ENCODE measurements at places on chromosomes 16 and 17. TPM values are rescaled to one million over a fixed set of nuclear protein-coding genes. Genes with fewer than 3 reads are reported as not detected.

GRCh38 chr16:80459331-80459777 lies 81.4 kb upstream of the DYNLRB2 start:
- DNase-seq, result no peak

RAB11FIP4 gene
- 25.2 TPM for total RNA-seq

GRCh38 chr17:44906010-44906646 lies 6.9 kb upstream of the EFTUD2 start:
- no peak for DNase-seq

MT4 gene
- not detected for total RNA-seq

DNA sequence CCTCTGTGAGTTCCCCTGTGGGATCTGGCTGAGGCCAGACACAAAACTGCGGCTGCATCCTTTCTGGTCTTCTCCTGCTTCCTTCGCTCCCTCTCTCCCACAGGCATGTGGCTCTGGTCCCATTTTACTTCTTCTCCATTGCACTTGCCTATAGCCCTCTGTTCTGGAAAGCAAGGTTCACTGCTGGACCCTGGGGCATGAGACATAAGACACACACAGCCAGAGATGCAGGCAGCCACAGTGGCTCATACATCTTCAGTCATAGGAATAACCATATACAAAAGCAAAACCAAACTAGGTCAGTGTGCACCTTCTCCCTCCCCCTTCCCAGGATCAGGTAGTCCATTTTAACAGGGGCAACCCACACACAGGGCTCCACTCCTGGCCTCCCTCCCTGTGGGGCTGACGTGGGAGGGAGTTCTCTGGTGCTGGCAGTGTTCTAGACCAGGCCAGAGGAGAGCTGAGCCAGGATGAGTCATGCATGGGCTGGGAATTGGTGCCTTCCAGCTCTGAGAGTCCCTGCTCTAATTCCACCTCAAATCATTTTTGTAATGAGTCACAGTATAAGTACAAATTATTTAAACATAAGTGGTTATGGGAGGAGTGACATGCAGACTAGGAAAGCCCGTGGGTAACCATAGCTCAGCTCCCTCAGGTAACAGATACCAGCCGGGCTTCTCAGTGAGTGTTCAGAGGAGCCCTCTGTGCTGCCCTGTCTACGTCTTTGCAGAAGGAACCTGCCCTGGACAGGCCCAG lies 58.0 kb downstream of the ASIC2 start:
- DNase-seq, result no peak

DNA sequence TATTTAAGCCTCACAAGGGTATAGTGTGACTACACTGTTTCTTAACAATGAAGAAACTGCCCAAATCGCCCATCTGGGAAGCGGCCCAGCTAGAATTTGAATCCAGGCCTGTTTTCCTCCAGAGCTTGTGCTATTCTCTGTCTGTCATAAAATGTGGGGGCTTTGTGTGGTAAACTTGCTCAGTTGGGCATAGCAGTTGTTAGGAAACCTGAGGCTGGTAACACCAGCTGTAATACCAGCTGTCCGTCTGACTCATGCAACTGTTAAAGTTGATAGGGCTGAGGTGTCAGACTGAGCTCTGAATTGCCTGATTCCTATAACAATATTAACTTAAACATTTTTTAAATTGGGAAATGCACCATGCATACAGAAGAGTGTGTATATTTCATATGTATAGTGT lies 9.3 kb downstream of the NOD2 start:
- DNase-seq, result no peak

DNA sequence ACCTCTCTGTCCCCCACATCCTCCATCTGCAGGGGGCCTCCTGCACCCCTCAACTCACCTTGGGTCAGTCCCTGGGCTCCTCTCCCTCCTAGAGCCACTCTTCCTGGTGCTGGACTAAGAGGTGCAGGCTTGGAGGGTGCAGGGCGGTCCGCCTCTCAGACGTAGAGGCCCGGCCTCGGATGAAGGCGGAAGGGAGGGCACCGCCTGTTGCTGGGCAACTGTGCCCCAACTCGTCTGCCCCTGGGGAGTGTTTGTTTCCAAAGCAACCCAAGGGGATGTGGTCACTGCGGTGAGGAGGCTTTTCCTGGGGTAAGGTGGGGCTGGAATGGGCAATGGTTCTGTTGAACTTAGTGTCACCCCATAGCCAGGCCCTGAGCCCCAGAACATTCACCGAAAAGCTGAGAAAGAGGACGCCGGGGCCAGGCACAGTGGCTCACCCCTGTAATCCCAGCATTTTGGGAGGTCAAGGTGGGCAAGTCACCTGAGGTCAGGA lies at the start of gene C16orf54:
TSS of gene C16orf54 (minus strand) at position 138 of the 493 bp plus-strand sequence. CDS start 1,039 bp downstream, outside the sequence.
- peak; percentile 99 for DNase-seq

All from spleen (tissue), 13 donors.